ENCODE measurements at places on chromosomes 6 and 20.
A peak's percentile ranks its signal among the peaks of the same experiment; 100 is the strongest.

GRCh38 chr6:127288705-127289104 is 22.0 kb downstream of the RNF146 start:
- peaks cover 11% of the 10 kb centered on the region for H3K36me3 ChIP-seq
- DNase-seq, result no peak
- no peaks in the 10 kb centered on the region for H3K27me3 ChIP-seq
- H3K4me3 ChIP-seq, result no peak overlapping the region
- no peak overlapping the region for H3K27ac ChIP-seq
- H3K4me1 ChIP-seq, result no peaks in the 10 kb centered on the region

GRCh38 chr6:141484711-141485110 is 648.0 kb upstream of the GJE1 start:
- no peaks in the 10 kb centered on the region for H3K27me3 ChIP-seq
- H3K27ac ChIP-seq, result no peak overlapping the region
- DNase-seq, result no peak

DNA sequence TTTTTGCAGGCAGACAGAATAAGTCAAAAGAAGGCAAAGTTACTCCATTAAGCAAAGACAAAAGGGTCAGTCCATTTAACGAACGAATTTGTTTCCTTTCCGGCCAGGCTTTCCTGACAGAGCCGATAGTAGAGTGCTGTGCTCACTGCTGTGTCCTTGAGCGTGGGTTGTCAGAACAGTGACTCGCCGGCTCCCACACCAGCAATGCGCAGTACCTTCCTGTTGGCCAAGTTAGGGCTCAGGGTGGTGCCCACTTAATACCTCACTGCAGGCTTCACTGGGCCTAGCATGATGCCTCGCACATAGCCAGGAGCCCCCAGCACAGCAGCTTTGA is 294.7 kb downstream of the FOXC1 start:
- H3K27ac ChIP-seq, result no peak overlapping the region
- no peak overlapping the region for H3K4me3 ChIP-seq
- no peaks in the 10 kb centered on the region for H3K27me3 ChIP-seq

GRCh38 chr20:16263582-16263981 is 309.7 kb downstream of the KIF16B start:
- H3K36me3 ChIP-seq, result no peaks in the 10 kb centered on the region
- no peak overlapping the region for H3K27ac ChIP-seq
- no peak for DNase-seq
- H3K4me3 ChIP-seq, result peak overlapping the region; percentile 16
- no peaks in the 10 kb centered on the region for H3K27me3 ChIP-seq

DNA sequence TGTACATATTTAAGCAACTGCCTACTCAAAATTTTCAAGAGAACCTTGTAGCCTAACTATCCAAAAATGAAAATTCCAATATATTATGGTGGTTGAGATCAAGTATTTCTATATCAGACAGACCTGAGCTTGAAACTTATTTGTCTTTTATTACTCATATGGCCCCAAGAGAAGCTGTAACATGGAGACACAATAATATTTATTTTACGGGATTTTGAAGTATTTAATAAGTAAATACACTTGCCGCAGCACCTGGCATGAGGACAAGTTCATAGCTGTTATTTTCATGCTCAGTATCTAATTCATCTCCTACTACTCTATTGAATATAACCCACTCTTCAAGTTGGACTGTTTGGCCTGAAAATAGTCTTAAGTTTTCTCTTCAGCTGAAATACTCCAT is 28.0 kb downstream of the PTPRK start:
- peaks cover 17% of the 10 kb centered on the region for H3K4me1 ChIP-seq
- peaks cover 8% of the 10 kb centered on the region for H3K36me3 ChIP-seq
- no peak overlapping the region for H3K27ac ChIP-seq
- H3K27me3 ChIP-seq, result no peaks in the 10 kb centered on the region

DNA sequence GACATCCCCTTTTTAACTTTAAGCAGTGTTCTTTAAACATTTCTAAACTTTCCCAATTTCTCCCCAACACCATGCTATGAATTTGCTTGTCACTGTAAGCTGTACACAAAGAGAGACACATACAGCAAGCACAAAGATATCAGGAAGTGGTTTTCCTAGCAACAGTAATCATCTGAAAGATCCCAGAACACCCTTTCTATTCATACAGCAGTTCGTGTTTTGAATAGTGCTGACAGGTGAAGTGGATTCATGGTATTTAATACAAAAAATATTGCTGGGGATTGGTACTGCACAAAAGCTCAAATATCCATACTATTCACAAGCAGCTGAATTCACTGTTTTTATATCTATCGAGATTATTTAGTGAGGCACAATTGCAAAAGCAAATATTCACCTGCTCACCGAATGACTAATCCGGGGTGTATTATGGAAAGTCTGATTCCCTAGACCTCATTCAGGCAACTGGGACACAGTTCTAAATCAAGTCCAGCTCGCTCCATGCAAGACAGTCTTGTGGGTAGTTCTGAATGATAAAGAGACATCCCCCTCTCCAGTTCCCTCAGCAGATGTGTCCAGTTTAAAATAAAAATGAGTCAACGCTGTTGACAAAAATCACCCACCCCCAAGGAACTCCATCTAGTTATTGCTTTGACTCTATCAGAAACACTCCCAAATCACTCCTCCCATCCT is 107.1 kb upstream of the TSHZ2 start:
- no peaks in the 10 kb centered on the region for H3K36me3 ChIP-seq
- DNase-seq, result no peak
- no peaks in the 10 kb centered on the region for H3K4me1 ChIP-seq
- H3K4me3 ChIP-seq, result no peak overlapping the region
- no peak overlapping the region for H3K27ac ChIP-seq

DNA sequence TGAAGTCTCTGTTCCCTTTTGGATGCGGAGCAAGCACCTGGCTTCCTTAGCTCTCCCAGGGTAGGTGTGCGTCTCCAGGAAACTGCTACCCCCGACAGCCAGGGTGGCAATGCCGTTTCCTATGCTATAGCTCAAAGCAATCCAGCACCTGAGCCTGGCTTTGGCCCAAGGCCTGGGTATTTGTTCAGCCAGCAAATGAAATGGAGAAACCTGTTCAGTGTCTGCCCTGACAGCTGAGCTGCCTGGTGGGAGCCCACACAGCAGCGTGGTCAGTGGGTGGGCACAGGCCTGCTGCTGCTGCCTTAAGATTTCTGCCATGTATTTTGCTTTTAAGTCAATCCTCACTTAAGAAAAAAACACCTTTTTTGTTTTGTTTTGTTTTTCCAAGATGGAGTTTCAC is 13.7 kb downstream of the SPATA2 start:
- no peak overlapping the region for H3K4me3 ChIP-seq
- no peak for DNase-seq
- H3K27me3 ChIP-seq, result no peaks in the 10 kb centered on the region
- H3K36me3 ChIP-seq, result peaks cover 32% of the 10 kb centered on the region

DNA sequence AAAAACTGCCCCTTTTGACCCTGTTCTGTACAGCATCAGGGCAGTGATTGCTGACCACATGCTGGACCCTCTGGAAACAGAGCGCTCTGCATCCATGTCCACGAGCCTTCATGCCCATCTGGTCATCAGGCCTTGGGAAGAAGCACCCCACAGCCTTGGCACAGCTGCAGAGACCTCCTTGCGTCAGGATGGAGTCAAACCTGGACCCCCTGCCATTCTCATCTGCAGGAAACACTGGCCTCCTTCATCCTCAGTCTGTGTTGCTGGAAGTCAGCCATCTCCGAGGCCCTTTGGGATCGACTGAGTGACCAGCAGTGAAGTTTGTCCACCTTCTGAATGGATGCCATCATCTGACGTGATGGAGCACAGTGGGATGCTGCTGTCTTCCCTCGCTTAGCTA is 2138.3 kb upstream of the DEFB115 start:
- DNase-seq, result no peak
- H3K27me3 ChIP-seq, result no peaks in the 10 kb centered on the region
- no peaks in the 10 kb centered on the region for H3K4me1 ChIP-seq
- H3K36me3 ChIP-seq, result no peaks in the 10 kb centered on the region

DNA sequence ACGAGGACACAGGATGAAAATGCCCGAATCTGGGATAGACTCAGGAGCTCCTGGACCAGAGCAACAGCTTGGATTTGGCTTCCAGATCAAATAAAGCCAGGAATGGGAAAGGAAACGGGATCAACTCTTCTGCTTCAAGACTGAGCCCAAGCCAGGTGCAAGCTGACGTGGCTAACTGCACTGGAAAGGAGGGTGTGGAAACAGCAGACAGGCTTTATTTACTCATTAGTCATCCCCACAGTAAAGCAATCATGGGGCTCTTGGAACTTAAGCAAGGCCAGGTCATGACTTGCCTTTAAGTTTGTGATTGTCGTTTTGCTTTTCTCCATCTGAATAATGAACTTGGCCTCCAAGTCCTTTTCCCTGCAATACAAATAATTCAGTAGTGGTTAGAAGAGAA is 45.2 kb downstream of the KIF16B start:
- H3K4me1 ChIP-seq, result no peaks in the 10 kb centered on the region
- no peak overlapping the region for H3K27ac ChIP-seq
- H3K36me3 ChIP-seq, result no peaks in the 10 kb centered on the region
- H3K4me3 ChIP-seq, result no peak overlapping the region
- H3K27me3 ChIP-seq, result no peaks in the 10 kb centered on the region

- H3K4me1 ChIP-seq, result peaks cover 19% of the 10 kb centered on the region
- no peaks in the 10 kb centered on the region for H3K36me3 ChIP-seq
- H3K27ac ChIP-seq, result no peak overlapping the region
- DNase-seq, result no peak
- peaks cover 41% of the 10 kb centered on the region for H3K27me3 ChIP-seq
- no peak overlapping the region for H3K4me3 ChIP-seq
These were observed 2.6 kb upstream of the LKAAEAR1 start for GRCh38 chr20:64086801-64087200.

DNA sequence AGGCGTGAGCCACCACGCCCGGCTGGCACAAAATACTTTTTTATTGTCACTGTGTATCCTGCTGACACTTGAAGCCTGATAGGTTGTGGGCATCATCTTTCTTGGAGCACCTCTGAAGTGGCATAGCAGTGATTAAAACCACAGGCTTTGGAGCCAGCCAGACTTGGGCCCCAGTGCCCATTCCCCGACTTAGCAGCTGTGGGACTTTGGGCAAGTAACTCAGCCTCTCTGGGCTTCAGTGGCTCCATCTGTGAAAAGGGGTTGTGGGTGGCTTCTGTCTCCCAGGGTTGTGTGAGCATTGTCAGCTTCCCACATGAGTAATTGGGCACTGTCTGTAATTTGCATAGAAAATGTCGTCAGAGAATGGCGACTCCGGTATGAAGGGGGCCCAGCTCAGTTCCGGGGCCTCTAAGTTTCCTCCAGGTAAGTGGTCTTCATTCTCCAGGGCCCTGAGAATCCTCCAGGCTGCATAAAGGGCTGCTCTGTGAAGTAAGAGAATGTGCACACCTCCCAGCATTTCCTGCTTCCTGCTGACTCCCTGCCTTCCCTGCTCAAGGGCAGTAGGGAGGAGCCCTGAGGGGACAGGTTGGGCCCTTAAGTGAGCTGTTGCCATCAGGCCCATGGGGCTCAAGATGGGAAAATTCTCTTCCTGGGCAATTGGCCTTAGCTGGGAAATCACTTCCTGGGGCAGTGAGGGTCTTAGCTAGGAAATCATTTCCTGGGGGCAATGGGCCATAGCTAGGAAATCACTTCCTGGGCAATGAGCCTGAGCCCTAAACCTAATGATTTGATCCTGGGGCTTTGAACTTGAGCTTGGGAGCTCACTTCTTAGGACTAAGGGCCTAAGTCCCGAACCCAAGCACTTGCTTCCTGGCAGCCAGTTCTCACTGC is 27.2 kb downstream of the ARHGAP40 start:
- no peaks in the 10 kb centered on the region for H3K27me3 ChIP-seq
- H3K4me3 ChIP-seq, result no peak overlapping the region
- H3K36me3 ChIP-seq, result no peaks in the 10 kb centered on the region
- H3K4me1 ChIP-seq, result no peaks in the 10 kb centered on the region
- no peak overlapping the region for H3K27ac ChIP-seq
- no peak for DNase-seq
